ENCODE measurements at places on chromosomes 12 and 14. TPM values are rescaled to one million over a fixed set of nuclear protein-coding genes. Genes with fewer than 3 reads are reported as not detected.

The ESR2 gene
- not detected for total RNA-seq

The ERP27 gene
- total RNA-seq = not detected

The PRIMA1 gene
- total RNA-seq = not detected

The ITGB7 gene
- total RNA-seq = 0.51 TPM

The VIPAS39 gene
- total RNA-seq = 16.4 TPM

The NYNRIN gene
- 6.1 TPM for total RNA-seq

The SLC38A2 gene
- total RNA-seq = 885 TPM

The CACNA2D4 gene
- 0.21 TPM for total RNA-seq

All from HFFc6 (cell line).